ENCODE measurements at places on chromosomes 13 and 19.

DNA sequence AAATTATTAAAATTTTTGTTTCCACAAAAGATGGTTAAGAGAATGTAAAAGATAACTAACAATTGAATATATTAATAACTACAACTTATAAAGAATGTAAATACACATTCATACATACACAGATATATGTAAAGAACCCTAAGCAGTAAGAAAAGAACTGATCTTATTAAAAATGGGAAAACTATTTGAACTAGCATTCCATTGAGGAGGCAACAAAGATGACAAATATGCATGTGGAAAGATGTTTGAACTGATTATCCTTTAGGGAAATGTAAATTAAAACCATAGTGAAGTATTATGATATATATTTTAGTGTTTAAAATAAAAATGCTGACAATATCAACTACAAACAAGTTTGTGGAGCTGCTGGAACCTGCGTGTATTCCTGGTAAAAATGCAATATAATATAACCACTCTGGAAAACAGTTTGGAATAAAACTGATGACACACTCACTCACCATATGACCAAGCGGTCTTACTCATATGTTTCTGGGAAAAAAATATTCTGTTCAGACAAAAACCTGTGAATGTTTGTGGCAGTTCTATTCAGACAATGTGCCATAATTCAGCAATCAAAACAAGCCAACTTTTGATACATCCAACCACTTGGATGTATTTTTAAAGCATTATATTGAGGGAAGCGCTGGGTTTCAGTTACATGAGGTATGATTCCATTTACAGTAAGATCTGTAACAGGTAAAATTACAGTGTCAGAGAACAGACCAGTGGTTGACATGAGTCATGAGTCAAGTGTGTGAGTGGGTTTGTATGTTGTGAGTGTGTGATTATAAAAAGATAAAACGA is 694.4 kb upstream of the SLITRK5 start:
- no peak for DNase-seq

GRCh38 chr13:42985312-42986175 is 6.5 kb downstream of the EPSTI1 start:
- no peak for DNase-seq

DNA sequence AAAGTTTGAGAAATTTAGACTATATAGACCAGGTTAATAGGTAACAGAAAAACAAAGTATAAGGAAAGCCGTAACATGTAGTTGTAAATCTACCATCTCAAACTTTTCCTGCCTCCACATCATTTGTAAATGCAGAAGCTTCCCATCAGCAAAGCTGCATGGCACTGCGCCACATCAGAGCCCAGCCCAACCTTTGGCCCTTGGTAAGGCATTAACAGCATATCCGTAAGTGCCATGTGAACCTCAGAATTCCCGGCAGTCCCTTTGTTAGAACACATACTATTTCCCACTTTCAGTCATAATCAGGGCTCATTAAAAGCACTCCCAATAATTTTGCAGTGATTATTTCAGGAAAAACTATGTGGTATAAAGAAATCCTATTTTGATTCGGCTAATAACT is 51.6 kb downstream of the MPHOSPH8 start:
- DNase-seq = no peak

DNA sequence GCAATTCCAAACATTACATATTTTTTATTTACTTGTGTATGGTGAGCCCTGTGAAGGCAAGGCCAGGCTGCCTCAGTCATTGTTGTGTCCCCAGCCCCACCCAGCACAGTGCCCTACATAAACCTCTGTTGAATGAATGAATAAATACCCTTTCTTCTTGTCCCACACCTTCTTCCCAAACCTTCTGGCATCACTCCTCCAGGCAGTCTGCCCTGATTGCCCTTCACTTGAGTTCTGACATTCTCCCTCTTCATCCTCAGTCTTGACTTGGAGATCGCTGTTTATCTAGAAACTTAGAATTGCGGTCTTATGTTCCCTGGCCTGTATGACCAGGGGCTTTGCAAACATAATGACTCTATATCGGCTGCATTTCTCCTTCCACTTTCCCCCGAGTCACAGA is 5.2 kb upstream of the OPA3 start:
- no peak for DNase-seq

DNA sequence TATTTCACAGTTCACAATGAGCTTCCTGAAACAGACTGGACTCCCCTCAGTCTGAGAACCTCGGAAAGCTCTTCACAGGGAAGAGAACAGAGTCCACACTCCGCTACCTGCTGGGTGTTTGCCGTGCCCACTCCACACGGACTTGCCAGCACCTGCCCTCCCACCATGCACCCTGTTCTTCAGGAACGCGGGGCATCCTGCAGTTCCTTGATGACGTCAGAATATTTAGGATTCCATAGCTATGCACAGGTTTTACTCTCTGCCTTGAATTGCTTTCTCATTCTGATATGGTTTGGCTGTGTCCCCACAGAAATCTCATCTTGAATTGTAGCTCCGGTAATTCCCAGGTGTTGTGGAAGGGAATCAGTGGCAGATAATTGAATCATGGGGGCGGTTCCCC is 74.4 kb upstream of the FARP1 start:
- no peak for DNase-seq

GRCh38 chr19:46326608-46327007 is 20.3 kb upstream of the PPP5C start:
- DNase-seq = no peak

DNA sequence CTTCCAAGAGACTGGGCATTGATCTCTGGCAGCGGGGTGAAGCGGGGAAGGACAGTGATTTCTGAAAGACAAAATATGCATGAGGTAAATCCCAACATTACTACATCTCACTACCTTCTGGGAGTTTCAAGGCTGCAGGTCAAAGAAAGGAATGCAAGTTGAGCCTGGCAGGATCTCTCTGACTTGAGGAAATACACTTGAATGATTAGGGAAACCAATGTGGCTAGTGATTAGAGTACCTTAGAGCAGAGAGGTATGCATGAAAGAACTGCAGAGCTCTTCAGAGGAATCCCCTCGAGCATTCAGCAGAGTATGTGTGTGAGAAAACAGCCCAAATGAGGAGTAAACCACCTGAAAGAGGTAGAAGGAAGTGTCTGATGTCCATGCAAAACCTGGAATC is 2874.1 kb upstream of the PCDH20 start:
- DNase-seq = no peak

DNA sequence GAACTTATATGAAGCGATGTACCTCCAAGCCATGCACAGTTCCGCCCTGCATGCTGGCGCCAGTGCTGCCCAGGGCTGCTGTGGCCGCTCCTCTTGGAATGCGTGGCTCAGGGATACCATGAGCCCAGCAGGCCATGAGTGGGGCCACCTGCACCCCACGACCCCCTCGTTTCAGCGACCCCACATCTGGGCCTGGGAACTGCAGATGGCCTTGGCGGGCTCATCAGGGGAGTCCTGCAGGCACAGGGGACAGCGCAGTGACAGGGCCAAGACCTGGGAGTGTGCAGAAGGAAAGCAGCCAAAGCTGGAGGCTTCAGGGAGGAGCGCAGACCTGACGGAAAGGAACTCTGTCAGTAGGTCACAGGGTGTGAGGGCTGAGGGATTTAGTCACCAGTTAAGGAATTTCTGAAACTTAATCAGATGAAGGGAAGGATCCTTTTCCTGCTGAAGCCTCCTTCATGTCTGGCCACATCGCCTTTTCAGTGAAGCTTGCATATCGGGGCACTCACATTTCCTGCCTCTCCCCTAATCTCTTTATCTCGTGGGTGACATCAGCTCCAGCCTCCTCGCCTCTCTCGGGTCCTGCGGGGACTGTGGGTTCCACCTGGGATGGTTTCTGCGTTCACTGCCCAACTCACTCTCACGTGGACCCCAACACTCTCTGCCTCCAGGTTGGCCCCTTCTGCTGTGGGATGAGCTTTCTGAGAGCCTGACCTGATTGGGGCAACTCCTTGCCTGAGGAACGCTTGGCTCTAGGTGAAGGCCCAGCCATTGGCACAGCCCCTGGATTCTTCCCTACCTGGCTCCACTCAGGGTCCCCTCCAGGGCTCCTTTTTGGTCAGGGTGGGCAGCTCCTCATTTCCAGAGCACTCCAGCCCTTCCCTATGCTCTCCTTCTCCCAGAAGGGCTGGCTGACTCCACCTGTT is 123.5 kb downstream of the CRYL1 start:
- no peak for DNase-seq

GRCh38 chr13:38444904-38445303 is 95.3 kb downstream of the UFM1 start:
- no peak for DNase-seq

DNA sequence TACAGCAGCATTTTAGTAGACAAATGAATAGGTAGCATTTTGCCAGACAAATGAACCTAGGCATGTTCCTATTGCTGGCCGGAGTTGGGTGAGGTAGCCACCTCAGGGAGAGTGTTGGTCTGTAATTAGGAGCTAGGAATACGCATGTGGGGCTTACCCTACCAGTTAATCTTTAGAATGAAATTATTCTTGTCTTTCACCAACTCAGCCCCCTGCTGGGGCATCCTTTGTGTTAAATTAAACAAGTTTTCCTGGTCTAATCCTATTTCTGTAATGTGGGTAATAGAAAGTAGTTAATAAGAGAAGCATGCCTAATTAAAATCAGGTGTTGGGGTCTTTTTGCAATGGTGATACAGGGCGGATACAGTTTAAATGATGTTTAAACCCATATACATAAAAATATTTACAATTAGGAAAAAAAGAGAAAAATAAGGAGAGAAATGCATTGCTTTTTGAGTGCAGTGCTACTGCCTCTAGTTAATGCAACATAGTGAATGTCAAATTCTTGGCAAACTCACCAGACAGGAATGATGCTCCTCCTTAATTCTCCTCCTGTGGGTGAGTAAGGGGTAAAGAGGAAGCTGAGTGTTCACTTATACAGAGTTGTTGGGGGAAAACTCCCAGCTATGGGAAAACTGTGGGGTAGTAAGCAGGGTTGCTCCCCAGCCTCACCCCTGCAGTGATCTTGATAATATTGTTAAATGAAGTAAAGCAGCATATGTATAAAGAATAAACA is 276.4 kb upstream of the EDNRB start:
- no peak for DNase-seq

- no peak for DNase-seq
These were observed 19.7 kb downstream of the NEK5 start for GRCh38 chr13:52109116-52109670.

- DNase-seq = no peak
These were observed 11.7 kb upstream of the EBI3 start for GRCh38 chr19:4217429-4218264.

GRCh38 chr19:45404557-45405434 is at the start of gene PPP1R13L:
PPP1R13L (minus strand) TSS chr19:45405069; CDS start chr19:45398318, 6,751 bp downstream.
- DNase-seq = peak; percentile 64

GRCh38 chr13:109369353-109370052 is 416.9 kb downstream of the IRS2 start:
- no peak for DNase-seq

DNA sequence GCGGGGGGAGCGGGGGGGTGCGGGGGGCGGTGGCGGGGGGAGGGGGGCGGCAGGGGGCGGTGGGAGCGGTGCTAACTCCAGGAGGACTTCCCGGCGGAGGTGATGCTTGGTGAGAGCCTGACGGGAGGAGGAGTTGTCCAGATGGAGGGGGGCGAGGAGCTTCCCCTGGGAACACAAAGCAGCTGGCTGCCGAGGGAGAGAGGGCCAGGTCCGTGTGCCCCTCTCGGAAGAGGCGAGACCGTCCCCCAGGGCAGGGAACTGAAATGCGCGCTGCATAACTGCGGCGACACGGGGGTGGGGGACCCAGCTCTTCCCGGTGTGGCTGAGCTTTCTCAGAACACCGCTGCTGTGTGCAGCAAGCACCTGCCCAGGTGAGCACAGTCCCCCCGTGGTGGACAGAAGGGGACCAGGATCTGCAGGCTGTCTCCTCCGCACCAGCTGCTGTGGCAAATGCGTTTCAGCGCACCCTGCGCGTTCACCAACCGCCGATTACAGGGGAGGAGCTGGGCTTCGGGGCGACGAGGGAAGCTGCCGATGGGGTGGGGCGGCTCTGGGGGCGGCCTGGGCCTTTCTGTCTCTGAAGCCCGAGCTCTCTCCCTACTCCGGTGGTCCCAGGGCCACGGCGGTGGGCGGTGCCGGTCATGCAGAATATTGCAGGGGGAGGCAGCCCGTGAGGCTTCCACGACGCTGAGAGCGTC is 54.7 kb upstream of the F7 start:
- DNase-seq = no peak

GRCh38 chr13:111337206-111337605 is 16.8 kb downstream of the TEX29 start:
- DNase-seq = no peak

DNA sequence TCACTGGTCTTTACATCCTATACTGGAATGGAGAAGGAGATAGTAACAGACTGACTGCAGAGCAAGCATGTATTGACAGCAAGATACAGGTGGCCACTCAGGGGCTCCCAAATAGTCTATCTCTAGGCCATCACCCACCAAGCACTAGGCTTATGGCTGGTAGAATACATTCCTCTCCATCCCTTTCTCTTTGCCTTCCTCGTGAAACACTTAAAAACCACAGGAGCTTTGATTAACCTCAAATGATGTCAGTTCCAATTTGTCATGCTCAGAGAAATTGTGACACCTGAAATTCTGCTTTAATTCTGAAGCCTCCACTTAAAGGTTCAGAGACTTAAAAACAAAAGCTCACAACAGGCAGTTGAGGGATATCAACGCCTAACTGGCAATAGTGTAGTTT is 17.2 kb downstream of the ENOX1 start:
- no peak for DNase-seq

- DNase-seq = no peak
These were observed 23.2 kb downstream of the ZIC5 start for GRCh38 chr13:99948411-99948810.

DNA sequence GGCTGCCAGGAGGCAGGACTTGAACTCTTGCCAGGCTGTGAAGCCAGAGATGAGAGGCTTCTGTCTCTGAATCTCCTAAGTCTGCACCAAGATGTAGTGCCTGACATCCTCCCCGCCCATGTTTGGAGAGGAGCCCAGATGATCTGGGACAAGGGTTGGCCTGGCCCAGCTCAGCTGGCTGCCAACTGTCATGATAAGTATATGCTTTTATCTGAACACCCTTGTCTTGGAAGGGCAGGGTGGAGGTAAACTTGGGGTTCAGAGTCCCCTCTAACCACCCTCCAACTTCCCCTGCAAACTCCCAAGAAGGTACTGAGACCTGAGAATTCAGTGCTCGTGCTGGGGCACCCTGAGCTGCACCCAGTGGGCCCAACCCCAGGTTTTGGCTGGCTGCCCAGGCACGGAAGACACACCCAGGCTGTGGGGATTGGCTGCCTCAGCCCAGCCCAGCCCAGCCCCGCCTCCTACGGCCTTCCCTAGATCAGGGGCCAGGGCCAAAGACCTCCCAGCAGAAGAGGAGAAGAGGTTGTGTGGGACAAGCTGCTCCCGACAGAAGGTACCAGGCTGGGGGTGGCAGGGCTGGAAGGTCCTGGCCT is at the start of gene CYP4F12:
TSS of gene CYP4F12 (plus strand) at position 508 of the 596 bp plus-strand sequence. CDS start 443 bp downstream, outside the sequence.
- DNase-seq = peak; percentile 8

- DNase-seq = no peak
These were observed 26.2 kb downstream of the SLC8A2 start for GRCh38 chr19:47445527-47445926.

Measured in stimulated activated CD4-positive, alpha-beta T cell treated with anti-CD3 and anti-CD28 coated beads, Interleukin-4, amount 100 ng/mL, for 48 hours (primary cell).